ENCODE measurements at places on chromosomes 1 and 21.

DNA sequence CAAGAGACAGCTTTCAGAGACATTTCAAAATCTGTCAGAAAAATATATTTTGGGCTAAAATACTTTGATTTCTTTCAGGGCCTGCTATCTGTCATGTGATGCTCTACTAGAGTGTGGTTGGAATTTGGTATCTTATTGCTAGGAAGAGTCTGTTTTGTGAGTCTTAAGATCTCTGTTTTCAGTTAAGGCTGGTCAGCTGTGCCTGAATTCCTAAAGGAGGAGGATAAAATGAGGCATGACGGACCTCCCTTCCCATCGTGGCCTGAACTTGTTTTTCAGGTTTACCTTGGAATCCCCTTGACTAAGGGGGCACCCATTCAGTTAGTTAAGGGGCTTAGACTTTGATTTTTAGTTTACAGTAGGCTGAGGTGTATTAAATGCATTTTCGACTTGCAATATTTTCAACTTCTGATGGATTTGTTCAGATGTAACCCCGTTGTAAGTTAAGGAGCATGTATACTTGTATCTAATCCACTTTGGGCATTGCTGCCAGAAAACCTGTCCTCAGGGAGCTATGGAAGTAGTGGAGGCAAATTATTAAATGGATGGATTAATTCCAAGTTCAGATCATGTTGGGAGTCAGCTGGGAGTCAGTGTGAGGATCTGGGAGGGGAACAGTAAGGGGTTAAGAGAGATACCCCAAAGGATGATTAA lies 18.3 kb downstream of the CAPN2 start:
- no peak for DNase-seq

DNA sequence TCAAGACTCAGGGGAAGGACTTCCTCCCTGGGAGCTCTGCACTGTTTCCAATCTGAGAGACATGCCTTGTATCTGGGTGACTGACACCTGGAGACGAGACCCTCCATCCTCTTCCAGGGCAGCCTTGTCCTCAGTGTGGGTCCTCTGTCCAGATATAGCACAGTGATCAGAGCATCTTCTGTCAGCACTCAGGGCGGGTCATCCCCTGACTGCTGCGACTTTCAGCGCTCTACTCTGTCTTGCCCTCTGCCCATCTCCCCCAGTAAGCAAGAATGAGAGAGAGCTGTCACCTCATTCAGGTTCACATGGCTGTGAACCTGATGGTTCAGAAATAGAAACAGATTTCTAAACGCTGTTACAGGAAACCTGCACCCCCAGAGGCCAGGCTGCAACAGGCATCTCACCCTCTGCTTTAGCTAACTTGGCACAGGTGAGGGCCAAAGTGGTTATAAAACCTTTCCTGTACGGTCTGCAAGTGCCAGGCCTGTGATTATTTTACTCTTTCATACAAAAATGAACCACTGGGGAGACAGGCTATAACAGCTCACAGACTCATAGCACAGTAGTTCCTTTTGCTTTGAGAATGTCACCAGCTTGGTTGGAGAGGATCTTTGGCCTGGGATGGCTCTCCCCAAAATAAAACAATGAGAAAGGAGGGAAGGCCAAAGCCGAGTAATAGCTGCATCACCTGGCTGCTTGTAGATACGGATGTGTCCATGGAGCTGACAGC lies 11.4 kb upstream of the TENT5C start:
- no peak for DNase-seq

DNA sequence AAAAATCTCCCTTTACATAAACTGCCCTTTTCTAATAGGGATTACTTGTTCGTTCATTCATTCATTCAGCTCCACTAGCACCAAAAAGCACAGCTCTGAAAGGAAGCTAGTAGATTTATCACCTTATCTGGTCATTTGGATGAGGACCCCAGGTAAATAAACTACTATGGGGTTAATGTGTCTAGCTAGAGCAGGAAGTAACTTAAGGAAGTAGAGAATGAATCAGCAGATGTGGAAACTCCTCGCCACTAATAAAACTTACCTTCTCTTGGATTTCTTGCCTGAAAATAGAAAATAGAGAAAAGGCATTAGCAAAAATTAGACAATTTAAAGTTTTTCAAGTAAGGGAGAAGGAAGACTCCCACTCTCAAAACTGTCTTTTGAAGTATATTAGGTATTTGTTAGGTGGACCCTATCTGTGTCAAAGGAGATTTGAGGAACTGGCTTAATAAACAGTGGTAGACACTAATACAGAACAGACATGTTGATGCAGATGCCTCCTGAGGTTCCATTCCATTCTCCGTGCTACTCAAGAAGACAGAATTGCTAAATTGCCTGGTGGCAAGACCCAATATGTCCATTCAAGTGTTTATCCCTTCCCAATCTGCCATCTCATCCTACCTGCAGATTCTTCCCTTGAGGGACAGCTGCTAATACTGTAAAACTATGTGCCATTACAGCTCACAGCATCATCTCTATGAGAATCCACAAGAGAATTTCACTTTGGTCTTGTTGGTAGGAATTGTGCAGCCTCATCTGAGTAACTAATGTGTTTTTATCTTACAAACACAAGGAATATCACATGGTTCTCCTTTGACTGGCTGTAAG lies 14.9 kb downstream of the SELL start:
- DNase-seq, result peak; percentile 52

GRCh38 chr1:200627575-200628222 lies 7.1 kb upstream of the KIF14 start:
- no peak for DNase-seq

DNA sequence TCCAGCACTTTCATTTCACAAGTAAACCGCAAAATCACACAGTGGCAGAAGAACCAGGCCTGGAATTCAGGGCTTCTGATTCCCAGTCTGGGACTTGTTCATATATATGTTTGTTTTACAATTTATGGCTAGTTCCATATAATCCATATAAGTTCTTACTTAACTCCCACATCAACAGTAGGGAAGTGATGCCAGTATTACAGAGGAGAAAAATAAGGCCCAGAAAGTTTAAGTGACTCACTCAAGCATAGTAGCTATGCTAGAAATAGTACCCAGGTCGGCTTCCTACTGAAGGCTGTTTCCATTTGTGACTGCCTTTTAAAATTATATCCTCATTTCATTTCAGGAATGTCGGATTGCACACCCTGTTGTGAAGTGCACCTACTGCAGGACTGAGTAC lies 1.4 kb downstream of the FAM76A start:
- no peak for DNase-seq

DNA sequence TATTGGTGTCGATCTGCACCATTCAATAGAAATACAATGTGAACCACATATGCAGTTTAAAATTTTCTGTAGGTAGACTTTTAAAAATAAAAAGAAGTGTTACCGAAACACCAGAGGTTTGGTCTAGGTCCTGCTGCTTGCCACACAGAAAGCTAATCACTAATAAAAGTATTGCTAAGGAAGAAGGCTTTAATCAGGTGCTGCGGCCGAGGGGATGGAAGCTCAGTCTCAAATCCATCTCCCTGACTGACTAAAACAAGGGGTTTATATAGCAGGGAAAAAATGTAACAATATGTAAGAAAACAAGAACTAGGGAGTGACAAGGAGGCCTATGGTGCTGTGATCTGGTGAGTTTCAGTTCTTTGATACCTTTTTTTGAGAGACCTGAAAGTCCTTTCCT lies 99.3 kb downstream of the XPR1 start:
- DNase-seq, result no peak

DNA sequence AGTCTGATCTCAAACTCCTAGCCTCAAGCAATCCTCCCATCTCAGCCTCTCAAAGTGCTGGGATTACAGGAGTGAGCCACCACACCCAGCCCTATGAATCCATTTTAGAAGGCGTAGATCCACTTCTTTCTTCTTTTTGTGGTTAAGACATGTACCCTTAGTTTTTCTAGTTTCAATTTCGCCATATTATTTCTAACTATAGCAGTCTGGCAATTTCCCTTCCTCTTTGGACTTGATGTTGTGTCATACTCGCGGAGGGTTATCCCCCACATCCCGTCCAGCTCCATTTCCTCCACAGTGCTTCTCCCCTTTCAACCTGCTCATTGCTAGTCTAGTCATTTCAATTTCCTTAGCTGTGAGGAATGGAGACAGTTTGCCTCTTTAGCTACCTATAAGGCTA lies 5.2 kb upstream of the LRRC8D start:
- peak; percentile 96 for DNase-seq

- DNase-seq, result no peak
These were observed 70.7 kb downstream of the PGM1 start for GRCh38 chr1:63663873-63664272.

DNA sequence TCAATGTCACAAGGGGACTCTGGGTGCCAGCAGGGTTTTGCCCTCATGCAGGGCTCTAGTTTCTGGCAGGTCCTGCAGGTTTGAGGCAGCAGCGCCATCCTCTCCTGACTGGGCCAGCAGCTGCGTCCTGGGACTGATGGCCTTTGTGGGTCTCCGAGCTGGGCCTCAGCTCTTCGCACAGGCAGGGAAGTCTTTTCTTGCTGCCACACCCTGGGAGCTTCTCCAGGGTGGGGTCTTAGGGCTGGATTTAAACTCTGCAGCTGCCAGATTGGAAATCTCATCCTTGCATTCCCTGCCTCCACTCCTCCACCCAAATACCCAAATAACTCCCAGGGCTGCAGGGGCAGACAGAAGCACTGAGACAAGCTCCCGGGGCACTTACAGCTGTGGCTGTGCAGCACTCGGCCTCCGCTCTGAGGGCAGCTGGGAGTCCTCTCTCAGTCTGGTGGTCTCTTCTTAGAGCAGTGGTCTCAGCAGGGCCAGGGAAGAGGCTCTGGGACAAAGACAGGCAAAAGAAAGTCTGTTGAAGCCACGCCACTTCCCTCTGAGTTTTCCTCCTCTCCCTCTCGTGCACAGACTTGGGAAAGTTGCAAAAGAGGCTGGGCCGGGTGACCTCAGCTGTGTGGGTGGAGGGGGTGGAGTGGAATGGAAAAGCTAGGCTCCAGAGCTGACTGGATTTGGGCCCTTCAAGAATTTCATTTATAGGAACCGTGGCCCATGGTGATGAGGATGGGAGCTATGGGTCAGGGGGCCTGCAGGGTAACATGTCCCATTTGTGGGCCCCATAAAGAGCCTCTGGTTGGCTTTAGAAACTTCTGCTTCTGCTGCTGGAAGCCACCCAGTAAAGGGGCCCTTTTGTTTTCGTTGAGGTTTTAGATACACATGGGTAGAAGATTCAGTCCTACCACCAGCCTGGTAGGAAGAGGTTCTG lies at the start of gene RAB7B:
RAB7B (minus strand) TSS at position 525 of the 931 bp plus-strand sequence. CDS start 9,260 bp downstream, outside the sequence.
- DNase-seq, result peak; percentile 65

GRCh38 chr1:221711656-221712055 lies 30.2 kb downstream of the DUSP10 start:
- DNase-seq, result no peak

GRCh38 chr1:159714529-159714928 lies at the start of gene CRP:
CRP (minus strand) TSS chr1:159714589; CDS start chr1:159714485, 104 bp downstream.
- DNase-seq, result no peak

DNA sequence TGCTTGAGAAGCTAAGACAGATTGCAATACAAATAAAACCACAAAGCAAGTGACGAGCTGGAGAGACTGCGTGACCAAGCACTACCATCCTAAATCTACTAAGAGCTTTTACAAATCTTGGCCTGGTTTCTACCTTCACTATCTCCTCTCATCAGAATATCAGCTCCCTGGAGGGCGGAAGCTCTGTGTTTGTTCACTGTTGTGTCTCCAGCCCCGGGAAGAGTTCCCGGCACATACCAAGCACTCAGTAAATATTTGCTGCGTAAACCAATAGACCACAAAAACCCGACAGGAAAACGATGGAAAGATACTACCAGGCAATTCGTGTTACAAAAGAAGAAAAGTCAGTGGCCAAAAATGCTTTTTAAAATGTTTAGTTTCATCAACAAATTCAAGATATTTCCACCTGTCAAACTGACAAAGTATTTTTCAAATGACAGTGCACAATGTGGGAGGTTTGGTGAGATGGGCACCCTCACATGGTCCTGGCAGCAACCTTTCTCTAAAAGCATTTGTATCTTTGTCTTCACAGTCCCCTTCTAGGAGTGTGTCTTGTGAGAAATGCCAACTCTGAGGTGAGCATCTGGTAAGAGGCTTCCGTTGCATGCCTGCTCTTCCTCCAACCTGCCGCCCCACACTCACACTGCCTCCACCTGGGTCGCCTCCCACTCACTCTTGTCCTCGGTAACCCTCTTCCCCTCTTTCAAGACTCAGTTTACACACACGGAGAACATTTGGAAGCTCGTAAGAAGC lies 34.7 kb downstream of the SLC1A7 start:
- no peak for DNase-seq

GRCh38 chr1:232474826-232475225 lies 155.1 kb downstream of the SIPA1L2 start:
- no peak for DNase-seq

All from Kasumi-1 (cell line).